Mammary epithelial cell (primary cell): ENCODE measurements at places on chromosomes 1 and 21. TPM values are rescaled to one million over a fixed set of nuclear protein-coding genes. Genes with fewer than 3 reads are reported as not detected.

DNA sequence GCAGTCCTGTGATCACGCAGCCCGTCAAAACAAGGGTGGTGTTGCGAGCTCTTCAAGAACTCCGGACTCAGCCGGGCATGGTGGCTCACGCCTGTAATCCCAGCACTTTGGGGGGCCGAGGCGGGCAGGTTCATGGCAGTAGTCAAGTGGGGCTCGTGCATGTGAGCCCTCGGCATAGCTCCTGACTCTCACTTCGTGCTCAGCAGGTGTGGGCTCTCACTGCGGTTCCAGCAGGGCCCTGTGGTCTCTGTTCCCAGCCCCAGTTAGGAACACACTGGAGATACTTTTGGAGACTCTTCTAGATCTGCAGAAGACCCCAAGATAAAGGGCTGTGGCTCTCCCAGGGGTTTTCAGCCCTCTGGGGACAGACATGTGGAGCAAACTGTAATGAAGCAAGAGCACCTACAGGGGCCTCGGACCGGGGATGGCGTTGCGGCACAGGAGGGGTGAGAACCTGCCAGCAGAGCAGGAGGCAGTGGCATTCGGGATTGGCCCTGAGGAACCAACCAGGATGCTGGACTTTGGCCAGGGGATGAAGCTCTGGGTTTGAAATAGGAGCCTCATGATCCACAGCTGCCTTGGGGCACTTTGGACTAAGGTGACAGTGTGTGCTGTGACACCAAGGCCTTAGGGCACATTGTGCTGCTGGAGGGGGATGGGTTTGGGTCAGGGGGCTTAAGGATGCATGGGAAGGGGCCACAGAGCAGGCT lies 443.2 kb downstream of the CAMTA1 start:
- DNase-seq, result no peak

GRCh38 chr1:231584117-231584516 lies 42.5 kb upstream of the DISC1 start:
- peak; percentile 71 for DNase-seq

DNA sequence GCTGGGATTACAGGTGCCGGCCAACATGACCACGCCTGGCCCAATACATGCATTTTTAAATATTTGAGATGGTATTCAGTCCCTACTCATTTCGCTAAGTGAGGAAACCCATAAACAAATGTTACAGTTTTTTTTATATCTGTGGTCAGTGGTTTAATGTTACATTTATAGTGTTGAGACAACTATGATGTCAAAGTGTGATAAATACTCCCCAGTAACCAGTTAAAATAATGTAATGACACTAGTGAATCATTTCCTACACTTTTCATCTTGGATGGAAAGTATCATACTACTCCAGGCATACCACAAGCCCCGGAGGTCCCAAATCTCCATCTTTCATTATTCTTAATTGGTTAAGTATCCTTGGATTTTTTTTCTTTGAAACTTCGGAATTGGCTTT lies 87.5 kb upstream of the KIF26B start:
- no peak for DNase-seq

PADI1 gene
- 0.17 TPM for total RNA-seq

S100A7 gene
- total RNA-seq, result 2.7 TPM

NVL gene
- 28.8 and 31.1 TPM in 2 replicates for total RNA-seq
